Vagina (tissue), 2 donors: ENCODE measurements at places on chromosomes 4 and X.

DNA sequence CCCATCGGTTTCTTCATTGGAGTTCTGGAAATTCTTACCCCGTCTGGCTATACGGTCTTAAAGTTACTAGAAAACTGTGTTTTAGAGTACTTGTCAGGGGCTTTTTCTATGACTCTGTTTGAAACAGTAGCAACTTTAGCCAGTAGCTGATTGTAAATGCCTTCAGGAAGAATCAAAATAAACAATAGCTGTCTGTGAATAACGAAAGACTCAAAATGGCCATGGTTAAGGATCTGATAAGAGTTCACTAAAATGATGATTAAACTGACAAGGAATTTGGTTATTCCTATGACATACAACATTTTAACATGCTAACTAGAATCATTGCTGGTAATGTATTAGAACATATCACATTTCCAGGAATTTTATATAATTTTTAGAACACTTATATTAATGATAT is 191.0 kb downstream of the EVC2 start:
- no peak for DNase-seq

- DNase-seq = no peak
Measured at GRCh38 chr4:121873604-121874003, 3.3 kb upstream of the BBS7 start.

DNA sequence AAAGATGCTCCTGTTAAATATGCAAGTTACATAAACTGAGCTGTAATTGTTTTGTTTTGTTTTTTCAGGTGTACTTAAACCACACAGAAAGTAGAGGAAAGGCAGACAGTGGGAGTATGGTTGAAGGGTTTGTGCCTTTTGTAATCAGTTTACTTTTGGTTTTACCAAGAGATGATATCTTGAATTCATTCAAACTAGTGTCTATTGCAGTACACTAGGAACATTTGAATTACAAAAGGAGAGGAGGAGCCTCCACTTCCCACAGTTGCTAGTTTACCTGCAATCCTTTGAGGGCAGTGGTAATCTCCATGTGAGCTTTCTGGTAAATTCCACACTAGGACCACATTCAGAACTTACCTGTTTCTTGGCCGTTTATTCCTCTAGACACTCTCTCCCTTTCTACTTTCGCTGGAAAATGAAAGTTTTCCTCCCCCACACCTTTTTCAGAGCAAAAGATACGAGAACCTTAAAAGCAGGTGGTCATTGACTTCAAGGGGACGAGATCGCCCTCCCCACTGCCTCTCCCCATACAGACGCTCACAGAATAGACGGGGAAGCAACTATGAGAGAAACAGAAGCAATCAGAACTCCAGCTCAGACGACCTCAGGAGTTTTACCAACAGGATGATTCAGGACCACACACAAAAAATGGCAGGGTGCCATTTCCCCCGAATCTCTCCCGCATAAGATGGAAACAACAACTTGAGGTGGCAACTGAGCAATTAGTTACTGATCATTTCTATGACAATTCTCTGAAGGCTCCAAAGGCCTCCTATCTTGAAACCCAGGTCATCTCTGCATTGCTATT is 3.3 kb downstream of the RBM47 start:
- no peak for DNase-seq

GRCh38 chr4:40058121-40058520 is 1.5 kb downstream of the N4BP2 start:
- DNase-seq = no peak

GRCh38 chr4:99863804-99864203 is 30.4 kb downstream of the LAMTOR3 start:
- DNase-seq = no peak

GRCh38 chrX:107729558-107730297 is 45.9 kb downstream of the TSC22D3 start:
- DNase-seq = no peak

GRCh38 chrX:68588602-68589371 is 58.7 kb upstream of the STARD8 start:
- DNase-seq = no peak
